NCI-H2107 (cell line): ENCODE measurements at places on chromosomes 7 and 10.

DNA sequence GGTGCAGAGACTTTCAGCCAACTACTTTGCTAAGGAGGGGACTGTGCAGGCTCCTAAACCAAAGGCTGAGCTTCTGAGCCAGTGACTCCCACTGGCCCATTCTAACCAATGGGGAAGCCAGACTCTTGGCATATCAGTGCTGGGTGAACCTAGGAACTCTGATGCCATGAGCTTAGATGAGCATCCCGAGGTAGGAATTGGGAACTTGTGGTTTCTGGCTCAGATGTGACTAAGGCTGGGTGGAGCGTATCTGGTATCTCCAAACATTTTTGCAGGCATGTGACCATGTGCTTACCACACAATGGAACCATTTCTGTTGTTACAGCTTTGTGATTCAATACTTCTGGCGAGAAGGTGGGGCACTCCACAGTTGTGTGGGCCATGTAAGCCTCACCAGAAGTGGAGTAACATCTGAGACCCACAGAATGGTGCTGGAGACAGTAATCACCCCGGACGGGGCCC lies 2.5 kb upstream of the AVPI1 start:
- DNase-seq = no peak

- DNase-seq = no peak
Measured at GRCh38 chr10:75095631-75096030, 15.8 kb upstream of the SAMD8 start.

DNA sequence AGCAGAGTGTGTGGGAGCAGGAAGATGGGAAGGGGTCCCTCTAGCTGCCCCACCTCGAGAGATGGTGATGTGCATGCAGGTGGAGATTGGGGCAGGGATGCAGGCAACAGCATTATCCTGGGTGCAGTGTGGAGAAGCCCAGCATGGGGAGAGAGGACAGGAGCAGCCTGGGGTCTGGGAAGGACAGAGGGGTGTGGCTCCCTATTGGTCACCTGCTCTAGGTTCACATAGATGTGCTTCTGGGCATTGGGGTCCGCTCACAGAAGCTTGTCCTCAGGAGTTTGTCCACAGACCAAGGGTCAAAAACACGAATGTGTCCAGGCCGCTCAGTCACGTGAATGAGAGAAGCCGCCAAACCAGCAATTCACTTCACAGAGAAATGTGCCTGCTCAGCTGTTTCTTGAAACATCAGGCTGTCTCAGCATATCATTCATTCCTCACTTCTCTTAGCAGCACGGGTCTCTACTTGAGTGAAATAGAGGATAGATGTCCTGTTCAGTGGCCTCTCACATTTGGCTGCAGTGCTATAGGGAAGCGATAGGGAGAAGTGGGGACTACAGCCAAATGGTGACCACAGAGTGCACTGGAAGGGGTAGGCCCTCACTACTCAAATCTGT lies 11.5 kb upstream of the SLC29A3 start:
- DNase-seq = no peak

GRCh38 chr10:49180444-49180860 lies 7.7 kb downstream of the TMEM273 start:
- DNase-seq = no peak

GRCh38 chr7:72032934-72033333 lies 379.2 kb downstream of the CALN1 start:
- no peak for DNase-seq

GRCh38 chr10:95201736-95202135 lies 7.7 kb downstream of the ACSM6 start:
- no peak for DNase-seq

DNA sequence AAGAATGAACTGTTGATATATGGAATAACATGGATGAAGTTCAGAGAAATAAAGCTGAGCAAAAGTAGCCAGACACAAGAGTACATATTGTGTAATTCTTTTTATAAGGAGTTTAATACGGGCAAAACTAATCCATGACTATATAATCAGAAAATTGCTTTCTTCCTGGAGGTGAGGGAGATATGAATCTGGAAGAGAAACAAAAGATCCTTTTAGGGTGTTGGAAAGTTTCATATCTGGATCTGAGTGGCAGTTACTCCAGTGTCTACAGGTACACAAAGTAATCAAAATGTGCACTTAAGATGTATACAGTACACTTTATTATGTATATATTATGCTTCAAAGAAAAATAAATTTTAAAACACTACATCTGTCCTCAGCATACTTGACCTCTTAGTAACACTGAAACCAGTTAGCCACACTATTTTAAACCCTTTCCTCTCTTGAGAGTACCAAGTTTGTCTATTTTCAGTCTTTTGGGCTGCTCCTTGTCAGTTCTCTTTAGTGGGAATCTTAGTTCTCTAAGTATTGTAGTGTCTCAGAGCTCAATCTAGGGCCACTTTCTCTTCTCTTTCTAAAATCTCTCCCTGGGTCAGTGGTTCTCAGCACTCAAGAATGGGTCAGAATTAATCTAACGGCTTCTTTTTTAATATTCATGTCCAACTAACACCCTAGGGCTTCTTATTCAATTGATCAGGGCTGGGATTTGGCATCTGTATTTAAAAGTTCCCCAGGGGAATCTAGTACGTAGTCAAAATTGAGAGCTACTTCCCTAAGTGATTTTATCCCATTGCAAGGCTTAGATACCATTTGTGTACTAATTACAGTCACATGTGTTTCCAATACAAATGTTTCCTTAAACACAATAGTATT lies 4.3 kb upstream of the LIPF start:
- DNase-seq = no peak

DNA sequence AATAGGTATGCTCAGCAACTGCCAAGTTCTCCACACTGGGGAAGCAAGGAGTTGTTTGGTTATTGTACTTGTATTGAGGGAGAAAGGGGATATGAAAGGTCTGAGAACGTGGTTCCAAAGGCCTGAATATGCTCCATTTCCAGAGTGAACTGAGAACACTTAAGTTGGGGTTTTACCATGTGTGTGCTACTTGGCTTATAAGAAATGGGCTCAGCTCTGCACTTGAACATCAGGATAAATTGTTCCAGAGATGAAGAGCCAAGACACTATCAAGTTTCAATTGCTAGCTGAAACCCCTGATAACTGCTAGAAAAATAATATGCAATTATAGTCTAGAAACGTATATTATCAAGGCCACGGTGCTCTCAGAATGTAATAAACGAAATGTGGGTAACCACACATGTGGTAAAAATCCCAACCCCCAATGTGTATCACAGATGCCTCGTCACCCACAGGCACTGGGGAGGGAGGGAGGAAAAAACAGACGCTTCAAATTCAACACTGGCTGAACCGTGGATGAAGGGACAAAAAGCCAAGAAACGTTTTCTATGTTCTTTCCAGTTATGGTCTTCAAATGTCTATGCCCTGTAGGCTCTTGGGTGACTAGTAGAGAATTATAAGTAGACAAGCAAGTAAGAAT lies 16.3 kb downstream of the ELMO1 start:
- no peak for DNase-seq

GRCh38 chr10:76404531-76404930 lies 973.1 kb downstream of the LRMDA start:
- DNase-seq = no peak

DNA sequence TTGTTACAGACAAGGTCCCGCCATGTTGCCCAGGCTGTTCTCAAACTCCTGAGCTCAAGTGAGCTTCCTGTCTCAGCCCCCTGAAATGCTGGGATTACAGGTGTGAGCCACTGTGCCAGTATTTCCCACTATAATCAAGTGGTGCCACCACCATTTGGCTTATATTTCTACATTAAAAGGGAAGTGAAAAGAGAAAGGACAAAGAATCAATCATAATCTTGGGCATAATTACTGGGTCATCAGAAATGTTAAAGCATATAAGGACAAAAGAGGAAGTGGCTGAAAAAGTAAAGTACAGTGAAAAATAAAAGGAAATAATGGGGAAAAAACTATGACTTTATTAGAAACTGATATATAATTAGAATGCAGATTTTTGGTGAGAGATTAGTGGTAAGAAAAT lies 25.7 kb upstream of the ENTPD1 start:
- no peak for DNase-seq

DNA sequence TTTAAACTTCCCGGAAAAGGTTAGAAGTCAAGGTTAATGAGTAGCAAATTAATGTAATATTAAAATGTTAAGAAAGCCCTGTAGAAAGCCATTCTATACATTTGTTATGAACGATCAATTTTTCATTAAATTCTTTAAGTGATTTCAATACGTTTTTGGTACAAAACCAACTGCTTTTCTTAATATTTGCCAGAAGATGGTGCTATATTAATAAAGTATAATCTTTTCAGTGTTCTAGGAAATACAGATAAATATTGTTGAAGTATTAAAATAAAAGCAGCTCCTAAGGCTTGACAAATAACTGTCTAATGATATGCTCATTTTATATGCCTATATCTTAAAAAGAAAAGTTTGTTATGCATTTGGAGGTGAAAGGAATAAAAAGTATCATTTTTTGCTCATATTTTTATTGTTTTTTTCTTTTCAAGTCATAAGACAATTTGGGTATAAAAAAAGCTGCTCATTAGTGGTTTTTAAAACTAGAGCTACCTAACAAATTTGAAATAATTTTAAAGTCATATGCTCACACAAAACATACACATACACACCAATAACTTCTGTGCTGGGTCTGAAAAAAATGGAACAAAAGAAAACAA lies 130.3 kb upstream of the POT1 start:
- DNase-seq = no peak

DNA sequence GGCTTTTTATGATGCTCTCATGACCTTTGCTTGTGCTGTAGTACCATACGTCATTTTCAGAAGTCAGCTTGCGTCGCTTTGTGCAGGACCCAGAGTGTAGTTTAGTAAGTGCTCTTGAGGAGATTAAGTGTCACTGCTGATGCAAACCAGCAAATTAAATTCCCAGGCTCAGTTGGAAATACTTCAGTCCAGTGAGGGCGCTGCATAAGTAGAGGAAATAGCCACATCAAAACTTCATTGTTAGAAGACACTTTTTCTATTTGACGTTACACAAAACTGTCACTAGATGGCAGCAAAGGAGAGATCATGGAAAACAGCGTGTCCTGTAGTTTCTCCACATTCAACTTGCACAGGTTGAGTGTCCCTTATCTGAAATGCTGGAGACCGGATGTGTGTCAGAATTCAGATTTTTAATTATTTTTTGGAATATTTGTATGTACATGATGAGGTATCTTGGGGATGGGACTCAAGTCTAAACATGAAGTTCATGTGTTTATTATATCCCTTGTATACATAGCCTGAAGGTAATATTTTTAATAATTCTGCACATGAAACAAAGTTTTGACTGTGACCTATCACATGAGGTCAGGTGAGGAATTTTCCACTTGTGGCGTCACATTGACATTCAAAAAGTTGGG lies 7.9 kb downstream of the ZNF22 start:
- peak; percentile 32 for DNase-seq

DNA sequence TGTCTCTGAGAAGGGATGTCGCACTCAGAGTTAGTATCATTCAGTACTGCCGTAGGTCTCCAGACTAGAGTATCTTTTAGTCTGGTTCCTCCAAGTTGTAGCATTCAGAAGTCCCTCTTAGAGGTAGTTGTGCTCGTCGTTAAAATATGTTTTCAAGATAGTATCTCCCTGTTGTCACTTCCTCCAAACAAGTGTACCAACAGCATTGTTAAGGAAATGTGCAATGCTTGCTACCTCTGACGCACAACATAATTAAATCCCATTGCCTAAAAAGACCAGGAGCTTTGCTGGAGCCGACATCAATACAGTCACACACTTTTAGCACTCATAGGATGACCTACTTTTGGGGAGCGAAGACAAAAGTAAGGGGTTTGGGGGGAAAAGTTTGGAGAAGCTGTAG lies 80.0 kb upstream of the STK17A start:
- DNase-seq = no peak

GRCh38 chr10:75762431-75762802 lies 331.0 kb downstream of the LRMDA start:
- no peak for DNase-seq

- no peak for DNase-seq
Measured at GRCh38 chr7:67414858-67415257, 418.2 kb downstream of the TYW1 start.

- DNase-seq = no peak
Measured at GRCh38 chr7:115356139-115356746, 434.3 kb downstream of the MDFIC start.

DNA sequence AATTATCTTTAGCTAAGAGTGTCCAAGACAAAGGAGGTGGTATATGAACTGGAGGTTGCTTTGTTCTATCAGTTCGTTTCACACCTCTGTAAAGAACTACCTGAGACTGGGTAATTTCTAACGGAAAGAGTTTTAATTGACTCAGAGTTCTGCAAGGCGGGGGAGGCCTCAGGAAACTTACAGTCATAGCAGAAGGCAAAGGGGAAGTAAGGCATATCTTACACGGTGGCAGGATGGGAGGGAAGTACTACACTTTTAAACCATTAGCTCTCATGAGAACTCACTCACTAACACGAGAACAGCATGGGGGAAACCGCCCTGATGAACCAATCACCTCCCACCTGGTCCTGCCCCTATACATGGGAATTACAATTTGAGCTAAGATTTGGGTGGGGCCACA lies 1202.3 kb upstream of the LRRTM3 start:
- no peak for DNase-seq

- DNase-seq = no peak
Measured at GRCh38 chr10:46282842-46283574, 3.8 kb upstream of the ANTXRL start.

DNA sequence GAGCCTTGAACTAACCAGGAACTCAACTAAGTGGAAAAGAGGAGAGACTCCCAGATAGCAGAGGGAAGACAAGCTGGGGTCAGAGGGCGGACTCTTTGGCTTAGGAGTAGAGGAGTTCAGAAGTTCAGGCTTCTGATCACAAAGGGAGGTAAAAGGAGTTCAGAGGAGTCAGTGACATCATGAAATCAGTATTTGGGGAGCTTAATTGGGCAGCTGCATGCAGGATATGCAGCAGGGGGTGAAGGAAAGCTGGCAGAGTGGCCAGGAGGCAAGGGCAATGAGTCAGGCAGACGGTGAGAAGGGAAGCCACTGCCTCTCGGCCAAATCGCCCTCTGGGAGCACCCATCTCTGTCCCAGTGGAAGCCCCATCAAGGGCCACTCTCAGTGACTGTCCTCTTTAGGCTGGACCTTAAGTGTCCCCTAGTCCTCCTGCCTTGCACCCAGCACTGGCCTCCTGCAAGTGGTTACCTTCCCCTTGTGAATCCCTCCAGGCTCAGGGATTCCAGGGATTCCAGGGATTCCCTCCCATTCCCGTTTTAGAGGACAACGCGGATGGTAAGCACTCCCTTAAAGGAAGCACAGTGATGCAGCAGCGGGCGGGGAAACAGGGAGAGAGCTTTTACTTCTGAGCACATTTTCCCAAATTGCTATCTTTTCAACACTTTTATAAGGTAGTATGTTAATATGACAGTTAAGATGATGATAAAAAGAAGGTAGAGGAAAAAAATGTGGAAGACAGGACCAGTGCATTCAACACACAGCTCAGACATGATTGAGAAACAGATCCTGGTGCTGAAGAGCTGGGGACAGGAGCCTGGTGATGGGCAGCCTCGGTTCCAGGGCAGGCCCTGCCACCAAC lies 72.6 kb downstream of the KCNMA1 start:
- DNase-seq = no peak

- no peak for DNase-seq
Measured at GRCh38 chr10:16384021-16384420, 52.8 kb upstream of the PTER start.

- no peak for DNase-seq
Measured at GRCh38 chr7:80929619-80930018, 10.8 kb upstream of the SEMA3C start.
